ENCODE measurements at places on chromosomes 5 and 9.

DNA sequence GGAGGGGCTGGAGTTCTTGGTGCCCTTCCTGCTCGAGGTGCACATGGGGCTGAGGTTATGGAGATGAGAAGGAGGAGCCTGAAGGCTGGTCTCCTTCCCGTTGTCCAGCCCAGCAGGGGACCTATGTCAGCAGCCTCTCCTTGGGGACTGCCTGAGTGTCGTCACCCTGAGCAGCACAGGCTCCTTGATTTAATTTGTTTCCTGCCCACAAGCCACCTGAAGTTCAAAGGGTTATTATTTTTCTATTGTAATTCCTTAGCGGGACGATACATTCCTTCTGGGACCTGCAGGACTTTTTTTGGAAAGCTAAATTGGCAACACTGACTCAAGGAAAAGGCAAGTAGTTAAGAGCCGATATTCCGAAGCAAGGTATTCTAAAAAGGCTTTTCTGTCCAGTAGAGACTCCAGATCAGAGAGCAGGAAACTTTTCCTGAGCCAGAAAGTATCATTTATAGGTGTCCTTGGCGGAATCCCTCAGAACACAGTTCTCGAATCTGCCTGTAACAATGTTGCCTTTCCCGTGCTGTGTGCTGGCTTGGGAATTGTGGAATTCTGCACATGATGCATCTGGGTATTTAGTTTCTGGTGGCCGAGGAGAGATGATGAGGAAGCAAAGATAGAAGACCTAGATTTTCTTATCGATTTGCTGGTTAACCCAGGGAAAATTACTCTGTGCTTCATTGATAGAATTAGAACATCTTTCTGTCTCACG lies 55.4 kb downstream of the ARHGAP26 start:
- no peak for DNase-seq

DNA sequence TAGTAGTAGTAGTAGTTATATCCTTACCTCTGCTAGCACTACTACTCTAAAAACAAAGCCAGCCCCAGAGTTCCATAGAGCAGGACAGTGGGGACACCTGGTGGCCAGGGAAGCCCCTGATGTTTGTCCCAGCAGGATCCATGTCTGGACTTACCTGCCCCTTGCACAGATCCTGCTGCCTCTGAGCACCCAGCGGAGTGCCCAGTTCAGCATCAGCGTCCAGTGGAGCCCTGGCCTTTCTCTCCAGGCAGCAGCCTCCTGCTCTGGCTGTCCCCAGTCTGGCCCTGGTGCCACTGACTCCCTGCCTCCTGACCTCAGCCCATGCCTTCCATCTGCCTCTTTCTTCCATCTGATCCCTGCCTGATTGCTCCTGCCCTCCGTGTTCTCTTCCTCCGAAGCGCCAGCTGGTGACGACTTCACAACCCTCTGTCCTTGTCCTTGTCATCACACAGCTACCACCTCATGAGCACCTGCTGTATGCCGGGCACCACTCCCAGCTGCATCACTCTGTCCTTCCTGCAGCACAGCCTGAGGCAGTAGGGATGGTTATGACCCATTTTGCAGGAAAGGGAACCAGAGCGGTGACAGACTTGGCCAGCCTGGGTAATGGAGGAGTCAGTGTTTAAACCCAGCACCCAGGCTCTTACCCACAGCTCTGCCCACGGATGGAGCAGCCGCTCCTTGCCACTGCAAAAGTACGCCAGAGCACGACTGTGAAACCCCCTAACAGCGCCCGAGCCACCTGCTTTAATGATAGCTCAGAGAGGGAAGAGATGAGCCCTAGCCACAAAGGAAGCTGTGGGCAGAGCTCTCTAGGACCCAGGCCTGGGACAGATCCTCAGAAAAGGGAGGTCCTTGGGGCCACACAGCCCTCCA lies 11.5 kb downstream of the SARDH start:
- DNase-seq: peak; percentile 67

DNA sequence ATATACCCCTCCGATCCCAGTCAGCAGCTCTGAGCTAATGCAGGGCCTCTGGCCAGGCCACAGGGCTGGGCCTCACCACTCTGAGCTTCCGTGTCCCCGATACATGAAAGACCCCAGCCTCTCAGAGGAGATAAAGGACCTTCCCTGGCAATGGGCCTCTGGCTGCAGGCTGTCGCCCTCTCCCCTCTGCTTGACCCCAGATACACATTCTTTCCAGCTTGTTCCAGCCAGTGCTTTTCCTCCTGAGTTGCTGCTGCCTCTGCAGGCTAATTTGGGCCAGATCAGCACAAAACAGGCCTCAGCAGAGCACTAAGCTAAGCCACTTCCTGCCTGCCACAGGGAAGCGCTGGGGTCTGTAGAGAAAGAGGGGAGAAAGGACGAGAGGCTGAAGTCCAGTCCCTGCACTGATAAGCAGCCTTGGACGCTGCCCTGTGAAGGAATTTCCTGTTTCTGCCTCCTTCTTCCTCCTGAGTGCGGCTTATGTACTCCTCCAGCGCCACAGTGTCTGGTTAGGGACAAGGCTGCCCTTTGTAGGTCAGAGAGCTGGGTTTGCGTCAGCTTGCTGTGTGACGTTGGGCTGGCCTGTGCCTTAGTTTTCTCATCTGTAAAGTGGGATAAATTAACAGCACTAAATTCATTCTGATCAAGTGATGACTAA lies 73.0 kb upstream of the IL17B start:
- peak; percentile 62 for DNase-seq

GRCh38 chr9:110241260-110241857 lies 14.9 kb downstream of the TXN start:
- DNase-seq: no peak

GRCh38 chr9:123434619-123435240 lies 78.7 kb downstream of the CRB2 start:
- peak; percentile 38 for DNase-seq

- no peak for DNase-seq
Observed at GRCh38 chr5:154380263-154380662, 65.5 kb upstream of the SAP30L start.

DNA sequence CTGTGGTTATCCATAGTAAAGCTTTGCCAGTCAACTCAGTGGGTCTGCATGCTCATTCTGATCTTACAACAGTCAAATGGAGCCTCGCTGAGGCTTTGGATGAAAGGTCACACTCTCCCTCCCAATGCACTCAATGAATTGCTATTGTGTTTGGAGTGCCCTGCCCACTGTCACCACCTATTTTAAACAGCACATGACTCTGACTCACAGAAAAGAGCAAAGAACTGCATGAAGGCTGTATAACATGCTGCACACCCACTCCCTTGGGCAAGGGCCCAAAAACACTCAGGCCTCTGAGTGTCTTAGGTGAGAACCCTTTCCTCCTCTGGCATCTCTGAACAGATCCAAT lies 118.7 kb upstream of the CCDC112 start:
- DNase-seq: no peak

GRCh38 chr9:93081931-93082330 lies 14.1 kb upstream of the CARD19 start:
- DNase-seq: no peak

- peak; percentile 55 for DNase-seq
Observed at GRCh38 chr9:113876151-113876992, at the start of gene ZNF618. Gene ZNF618, plus strand, starts transcription at chr9:113876309. Its CDS starts 72 bp downstream, at chr9:113876381.

DNA sequence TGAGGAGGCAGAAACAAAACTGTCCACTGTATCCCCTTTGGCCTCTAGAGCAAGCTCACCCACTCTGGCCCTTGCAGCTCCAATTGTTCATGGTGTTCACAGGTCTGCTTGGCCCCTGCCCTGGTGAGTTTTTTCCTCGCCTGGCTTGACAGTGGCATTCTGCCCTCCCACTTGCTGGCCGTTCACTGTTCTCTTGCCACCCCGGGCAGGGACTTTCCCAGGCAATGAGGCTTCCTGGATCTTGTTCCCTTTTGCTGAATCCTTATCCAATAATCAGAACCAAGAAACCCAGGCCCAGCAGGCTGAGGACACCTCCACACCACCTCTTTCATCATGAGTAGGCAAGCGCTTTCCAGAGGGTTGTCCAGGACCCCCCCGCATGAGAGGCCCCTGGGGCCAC lies 31.2 kb downstream of the ZNF618 start:
- DNase-seq: no peak

DNA sequence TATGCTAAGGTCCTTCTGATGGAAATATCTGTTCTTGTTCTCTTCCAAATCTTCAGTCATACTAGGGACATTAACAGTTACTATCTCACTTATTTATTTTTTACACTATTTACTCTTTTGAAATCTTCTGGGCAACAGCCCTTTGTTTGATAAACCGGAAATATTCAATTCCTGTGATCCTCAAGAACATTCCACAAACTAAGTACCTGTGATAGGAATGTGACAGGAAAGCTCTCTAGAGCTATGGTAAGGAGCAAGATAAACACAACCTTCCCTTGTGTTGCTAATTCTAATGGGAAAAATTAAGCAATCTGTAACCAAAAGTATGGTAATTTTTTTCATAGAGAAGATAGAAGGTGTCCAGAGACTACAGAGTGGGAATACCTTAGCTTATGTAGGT lies 22.0 kb upstream of the ANKRD34B start:
- DNase-seq: no peak

- peak; percentile 38 for DNase-seq
Observed at GRCh38 chr9:6715755-6716643, 41.8 kb upstream of the KDM4C start.

DNA sequence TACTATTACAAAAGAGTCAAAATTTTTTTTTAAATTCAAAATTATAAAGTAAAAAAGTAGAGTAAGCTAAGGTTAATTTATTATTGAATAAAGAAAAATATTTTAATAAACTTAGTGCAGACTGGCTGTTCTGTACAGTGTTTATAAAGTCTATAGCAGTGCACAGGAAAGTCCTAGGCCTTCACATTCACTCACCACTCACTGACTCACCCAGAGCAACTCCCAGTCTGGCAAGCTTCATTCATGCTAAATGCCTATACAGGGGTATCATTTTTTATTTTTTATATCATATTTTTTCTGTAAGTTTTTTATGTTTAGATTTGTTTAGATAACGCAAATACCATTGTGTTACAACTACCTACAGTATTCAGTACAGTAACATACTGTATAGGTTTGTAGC lies 700.7 kb upstream of the GRAMD2B start:
- no peak for DNase-seq

DNA sequence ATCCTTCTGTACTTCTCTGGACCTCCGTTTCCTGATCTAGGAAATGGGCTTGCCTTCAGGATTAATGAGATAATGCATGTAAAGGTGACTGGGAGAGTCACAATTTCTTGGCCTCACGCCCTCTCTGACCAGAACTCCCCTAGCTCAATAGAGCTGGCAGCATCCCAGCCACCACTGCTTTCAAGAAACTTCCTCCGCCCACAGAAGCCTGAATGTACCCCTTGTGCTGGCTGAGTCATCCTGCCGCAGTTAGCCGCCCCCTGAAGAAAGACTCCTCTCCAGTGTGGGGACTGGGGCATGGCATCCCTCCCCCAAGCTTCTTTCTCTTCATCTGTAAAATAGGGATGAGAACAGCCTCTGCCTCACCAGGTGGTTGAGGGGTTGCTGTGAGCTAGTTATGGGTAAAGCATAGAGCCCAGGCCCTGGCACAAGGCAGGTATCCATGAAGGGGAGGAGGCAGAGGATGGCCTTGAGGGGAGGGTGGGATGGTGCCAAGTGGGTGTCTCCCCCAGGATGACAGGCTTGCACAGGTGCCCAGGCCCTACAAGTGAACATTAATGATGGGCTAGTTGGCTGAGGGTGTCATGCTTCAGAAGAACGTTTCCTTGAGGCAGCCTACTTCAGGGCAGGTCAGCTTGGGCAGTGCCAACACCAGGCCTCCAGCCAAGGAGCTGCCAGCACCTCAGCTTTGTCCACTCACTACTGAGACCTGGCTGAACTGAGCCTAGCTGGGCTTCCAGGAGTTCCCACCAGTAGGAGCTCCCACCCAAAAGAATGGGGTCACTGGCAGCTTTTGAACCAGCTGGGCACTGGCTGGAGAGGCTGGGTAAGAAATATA lies 3.4 kb downstream of the PDLIM4 start:
- DNase-seq: peak; percentile 1

DNA sequence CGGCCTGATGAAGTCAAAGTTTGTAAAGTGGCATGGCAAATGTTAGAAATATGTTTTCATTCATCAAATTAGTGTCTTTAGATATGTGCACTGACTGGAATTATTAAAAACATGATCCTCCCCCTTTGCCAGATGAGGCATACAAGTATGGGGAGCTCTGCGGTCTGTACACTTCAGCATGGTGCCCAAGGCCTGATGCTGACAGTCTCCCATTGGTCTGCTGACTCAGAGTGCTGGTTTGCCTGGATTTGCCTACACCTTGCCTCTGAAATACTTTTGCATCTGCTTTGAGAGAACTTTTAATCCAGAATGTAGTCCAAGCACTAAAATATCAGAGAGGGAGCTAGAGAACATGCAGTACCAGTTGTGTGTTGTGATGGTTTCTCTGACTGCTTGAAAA lies 354.3 kb upstream of the ACTBL2 start:
- no peak for DNase-seq

- no peak for DNase-seq
Observed at GRCh38 chr5:83474991-83475390, 3.4 kb downstream of the VCAN start.

DNA sequence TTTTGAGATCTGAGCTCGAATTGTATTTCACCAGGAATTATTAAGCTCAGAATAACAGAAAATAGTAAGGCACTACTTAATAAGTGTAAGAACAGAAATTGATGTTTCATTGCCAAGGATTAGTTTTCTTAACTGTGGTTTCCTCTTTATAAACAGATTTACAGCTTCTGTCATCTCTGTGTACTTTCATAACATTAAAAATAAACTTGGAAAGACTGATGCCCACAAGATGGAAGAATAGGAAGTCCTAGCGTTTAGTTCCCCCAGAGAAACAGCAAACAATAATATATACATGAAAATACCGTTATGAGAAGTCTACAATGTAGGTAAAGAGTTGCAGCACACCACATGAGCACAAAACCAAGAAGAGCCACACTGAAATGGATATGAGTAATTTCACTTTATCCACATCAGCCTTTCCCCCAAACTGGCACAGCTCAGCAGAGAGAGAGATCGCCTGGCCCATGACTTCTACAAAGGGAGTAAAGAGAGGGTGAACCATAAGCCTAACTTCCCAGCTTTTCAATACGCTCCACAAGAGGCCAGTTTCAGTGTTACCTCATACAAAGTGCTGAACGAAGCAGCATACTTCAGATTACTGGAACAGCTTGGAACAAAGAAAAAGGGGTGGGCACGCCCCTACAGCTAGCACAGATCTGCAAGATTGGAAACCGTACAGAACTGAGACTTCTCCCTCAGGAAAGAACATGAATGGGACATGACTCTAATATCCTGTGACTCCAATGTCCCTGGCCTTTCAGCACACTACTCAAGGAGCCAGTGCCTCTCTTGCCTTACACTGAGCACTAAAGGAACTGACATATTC lies 75.4 kb downstream of the EMB start:
- DNase-seq: no peak

- no peak for DNase-seq
Observed at GRCh38 chr9:35718721-35719511, 13.1 kb downstream of the TLN1 start.
